Right ventricle myocardium superior (tissue), 1 donor: ENCODE measurements at places on chromosomes 4 and X.

DNA sequence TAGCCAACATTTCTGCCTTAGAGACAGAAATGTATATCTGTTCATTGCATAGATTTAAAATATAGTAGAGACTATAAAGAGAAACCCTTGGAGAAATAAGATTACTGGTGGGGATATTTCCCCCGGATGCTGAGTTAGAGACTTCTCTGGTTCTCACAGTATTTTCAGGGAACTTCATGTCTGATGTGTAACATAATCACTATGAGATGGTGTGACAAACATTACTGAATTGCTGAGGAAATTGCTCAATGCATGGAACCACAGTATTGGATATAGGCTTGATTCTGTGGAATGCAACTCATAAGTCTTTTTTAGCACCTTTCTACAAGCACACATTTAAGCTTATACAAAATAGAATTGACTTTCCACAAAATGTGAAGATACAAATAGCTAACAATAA, 152.7 kb downstream of the SOWAHB start:
- DNase-seq, result no peak

- DNase-seq, result no peak
Measured at GRCh38 chr4:184096561-184097240, 121.0 kb downstream of the ENPP6 start.

- DNase-seq, result no peak
Measured at GRCh38 chrX:36986231-36986630, 21.9 kb upstream of the FAM47C start.

GRCh38 chr4:159216834-159217233, 114.0 kb downstream of the RAPGEF2 start:
- no peak for DNase-seq

GRCh38 chrX:137033774-137034507, at the start of gene GPR101:
Gene GPR101 (minus strand): TSS chrX:137033995. CDS start chrX:137031674, 2,321 bp downstream.
- no peak for DNase-seq

DNA sequence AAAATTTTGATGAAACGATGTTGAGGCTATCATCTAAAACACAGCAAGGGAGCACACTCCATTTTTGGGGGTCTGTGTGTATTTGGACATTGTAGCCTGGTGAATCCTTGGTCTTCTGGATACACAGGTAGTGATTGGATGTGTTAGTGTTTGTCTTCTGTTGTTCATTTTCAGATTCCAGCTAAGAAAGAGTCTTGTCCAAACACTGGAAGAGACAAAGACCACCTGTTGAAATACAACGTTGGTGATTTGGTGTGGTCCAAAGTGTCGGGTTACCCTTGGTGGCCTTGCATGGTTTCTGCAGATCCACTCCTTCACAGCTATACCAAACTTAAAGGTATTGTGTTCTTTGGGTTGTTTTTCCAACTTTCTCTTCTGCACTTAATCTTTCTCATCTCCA, 32.8 kb downstream of the NSD2 start:
- DNase-seq, result no peak

DNA sequence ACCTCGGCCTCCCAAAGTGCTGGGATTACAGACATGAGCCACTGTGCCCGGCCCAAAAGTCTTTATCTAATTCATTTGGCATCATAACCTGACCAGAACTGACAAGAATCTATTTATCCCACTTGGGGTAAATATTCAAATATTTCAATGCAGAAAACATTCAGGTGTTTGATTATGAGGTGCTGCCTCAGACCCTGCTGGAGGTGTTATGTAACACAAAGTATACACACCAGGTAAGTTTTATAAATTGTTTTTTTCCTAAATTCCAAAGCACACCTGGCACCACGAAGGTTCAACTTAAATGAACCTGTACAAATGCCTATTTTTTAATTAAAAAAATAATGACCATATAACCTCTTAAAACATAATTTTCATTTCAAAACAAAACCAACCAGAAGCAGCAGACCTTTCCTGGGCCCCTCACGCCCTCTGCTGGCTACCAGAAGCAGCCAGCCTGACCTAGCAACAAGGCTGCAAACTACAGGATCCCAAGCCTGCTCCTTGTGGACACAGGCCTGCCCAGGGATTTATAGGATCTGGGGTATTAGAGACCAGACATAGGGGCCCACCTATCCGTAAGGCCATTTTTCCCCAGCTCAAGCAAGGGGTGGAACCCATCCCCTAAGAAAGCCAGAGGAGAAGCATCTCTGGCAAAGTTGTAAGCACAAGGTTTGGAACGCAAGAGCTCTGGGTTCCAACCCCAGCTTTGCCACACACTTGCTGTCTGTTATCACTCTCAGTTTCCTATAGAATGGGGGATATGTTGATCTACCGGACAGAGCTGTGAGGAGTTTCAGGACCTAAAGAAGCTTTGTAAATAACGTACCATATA, 11.7 kb downstream of the OTUD5 start:
- peak; percentile 47 for DNase-seq

DNA sequence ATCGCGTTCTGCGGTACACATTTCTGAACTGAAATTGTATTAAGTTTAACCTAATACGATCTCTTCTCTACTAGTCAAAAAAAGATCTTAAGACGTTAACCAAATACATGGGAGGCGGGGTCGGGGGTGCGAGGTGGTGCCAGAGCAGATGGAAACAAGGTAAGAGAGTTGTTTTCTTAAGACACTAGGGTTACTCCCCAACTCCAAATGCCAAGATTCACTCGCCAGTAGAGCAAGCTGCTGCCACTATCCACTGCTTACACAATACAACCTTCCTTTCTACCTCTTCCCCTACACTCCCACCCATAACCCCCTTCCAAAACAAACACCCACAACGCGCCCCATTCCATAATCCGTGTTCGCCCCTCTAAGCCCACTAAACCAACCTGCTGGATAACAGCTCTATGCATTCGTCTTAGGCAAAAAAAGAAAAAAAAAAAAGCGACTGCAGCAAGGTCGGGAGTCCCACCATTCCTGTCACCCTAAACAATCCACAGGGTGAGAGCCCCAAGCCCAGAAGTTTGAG, 1.3 kb downstream of the LCORL start:
- DNase-seq, result no peak

DNA sequence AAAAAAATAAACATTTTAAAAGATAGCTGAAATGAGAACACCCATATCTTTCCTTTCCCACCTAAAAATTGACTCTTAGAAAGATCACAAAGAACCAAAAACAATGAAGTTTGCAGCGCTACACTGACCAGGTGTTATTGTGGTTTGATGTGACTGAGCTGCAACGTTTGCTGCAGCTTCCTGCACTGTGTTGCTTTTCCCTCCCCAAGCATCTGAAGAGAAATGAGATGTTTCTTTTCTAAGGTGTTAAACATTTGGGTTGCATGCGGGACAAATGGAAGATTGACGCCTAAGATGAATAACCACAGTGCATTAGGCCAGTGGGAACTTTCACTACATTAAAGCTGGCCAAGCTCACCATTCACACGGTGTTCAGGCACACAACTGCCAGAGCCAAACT, 8.9 kb downstream of the LEF1 start:
- no peak for DNase-seq

- no peak for DNase-seq
Measured at GRCh38 chrX:117376460-117376859, 740.1 kb downstream of the KLHL13 start.

GRCh38 chrX:129741880-129742758, 3.3 kb downstream of the XPNPEP2 start:
- DNase-seq, result no peak

DNA sequence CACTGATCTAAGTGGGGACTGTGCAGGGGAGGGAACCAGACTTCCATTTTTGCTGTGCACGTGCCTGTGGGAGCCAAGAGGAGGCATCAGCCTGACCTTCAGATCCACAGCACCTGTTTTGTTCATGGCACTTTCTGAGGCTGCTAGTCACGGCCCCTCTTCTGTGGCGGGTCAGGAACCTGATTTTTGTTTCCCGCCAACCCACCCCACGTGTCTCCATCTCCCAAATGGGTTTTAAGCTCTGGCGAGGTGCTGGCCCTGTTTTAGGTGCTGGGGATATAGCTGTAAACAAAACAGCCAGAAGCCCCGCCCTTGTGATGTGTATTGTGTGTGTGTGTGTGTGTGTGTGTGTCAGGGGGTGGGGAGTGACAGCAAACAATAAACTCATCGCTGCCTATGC, 60.4 kb upstream of the GRPEL1 start:
- DNase-seq, result no peak

DNA sequence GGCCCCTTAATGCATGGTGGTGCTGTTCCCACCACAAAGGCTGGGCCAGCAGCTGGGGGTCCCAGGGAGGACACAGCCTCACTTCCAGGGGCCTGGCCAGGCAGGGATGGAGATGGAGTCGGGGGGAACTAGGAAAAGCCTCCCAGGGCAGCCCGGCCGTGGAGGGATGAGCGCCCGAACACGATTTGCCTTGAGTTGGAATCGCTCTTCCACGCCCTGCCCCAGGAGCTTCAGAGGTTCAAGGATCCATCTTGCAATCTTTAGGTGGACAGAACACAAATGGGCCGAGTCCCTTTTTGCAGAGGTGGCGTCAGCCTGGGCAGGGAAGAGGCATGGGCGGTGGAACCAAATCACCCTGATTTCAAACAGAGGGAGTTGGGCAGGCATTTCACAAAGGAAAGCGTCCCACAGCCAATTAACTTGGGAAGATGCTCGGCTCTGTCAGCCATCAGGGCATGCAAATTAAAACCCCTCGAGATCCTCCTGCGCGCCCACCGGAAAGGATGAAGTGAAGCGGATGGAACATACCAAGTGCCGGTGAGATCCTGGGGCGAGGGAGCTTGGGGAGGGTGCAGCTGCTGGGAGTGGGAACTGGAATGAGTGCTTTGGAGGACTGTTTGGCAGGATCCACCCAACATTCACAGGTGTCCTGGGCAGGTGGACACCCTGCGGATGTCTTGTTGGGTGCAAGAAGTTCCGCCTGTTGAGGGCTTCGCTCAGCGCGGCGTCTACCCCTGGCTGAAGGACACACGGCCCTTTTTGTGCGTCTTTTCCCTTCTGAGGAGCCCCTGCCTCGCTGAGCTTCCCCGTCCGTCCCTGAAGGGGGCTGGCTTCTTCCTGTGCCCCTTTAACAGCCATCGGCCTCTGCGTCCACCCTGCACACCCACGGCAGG, 75.7 kb downstream of the HTRA3 start:
- DNase-seq, result peak; percentile 23

DNA sequence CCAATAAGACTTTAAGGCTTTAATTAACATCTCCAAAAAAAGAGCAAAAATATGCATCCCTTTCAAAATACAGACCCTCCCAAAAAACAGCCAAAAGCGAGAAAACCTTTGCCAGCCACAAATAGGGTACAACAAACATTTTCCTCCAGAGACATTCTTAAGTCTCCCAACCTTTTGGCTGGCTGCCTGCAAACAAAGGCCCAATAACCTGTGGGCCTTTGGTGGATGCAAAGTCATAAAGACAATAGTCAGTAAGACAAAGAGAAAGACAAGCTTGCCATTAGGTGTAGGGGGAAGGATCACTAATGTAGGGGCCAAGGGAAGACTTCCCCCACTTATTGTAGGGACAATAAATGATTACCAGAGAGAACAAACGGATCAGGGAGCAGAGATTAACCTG, 215.5 kb upstream of the ZFP42 start:
- DNase-seq, result no peak

DNA sequence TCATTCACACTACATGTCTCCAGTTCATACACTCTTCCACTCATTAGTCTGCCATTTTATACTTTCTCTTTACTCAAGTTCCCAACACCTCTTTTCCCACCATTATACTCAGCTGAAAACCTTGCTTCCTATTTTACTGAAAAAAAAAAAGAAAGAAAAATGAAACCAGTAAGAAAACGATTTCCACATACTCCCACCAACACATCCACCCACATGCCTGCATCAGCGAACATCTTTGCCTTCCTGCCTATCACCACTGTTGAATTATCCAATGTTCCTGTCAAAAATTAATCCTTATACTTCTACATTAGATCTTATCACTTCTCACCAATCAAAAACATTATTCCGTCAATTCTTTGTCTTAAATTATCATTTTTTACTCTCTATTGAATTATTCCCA, 188.1 kb upstream of the FAM241A start:
- DNase-seq, result no peak

- DNase-seq, result no peak
Measured at GRCh38 chrX:107714206-107714891, 61.2 kb downstream of the TSC22D3 start.

GRCh38 chr4:3025881-3026280, 48.5 kb downstream of the HTT-AS start:
- no peak for DNase-seq

DNA sequence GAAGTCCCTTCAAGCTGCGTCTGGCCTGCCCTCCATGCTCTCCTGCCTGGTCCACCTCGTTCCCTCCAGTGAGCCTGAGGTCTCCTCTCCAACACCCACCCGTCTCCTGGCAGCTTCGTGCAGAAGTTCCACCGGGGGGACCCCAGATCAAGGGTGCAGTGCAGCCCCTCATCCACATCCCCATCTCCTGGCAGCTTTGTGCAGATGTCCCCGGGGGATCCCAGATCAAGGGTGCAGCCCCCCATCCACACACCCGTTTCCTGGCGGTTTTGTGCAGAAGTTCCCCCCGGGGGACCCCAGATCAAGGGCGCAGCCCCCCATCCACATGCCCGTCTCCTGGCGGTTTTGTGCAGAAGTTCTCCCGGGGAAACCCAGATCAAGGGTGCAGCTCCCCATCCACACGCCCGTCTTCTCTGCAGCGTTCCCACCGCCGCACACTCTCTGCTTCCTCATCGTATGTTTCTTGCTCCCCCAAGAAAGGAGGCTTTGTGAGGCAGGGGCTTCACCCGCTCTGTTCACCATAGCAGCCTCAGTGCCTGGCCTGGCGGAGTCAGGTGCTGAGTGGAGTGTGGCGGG, 35.7 kb downstream of the PIGG start:
- no peak for DNase-seq

GRCh38 chr4:64334964-64335363, 74.3 kb downstream of the TECRL start:
- DNase-seq, result no peak

GRCh38 chr4:85779165-85779564, 304.2 kb downstream of the ARHGAP24 start:
- no peak for DNase-seq

DNA sequence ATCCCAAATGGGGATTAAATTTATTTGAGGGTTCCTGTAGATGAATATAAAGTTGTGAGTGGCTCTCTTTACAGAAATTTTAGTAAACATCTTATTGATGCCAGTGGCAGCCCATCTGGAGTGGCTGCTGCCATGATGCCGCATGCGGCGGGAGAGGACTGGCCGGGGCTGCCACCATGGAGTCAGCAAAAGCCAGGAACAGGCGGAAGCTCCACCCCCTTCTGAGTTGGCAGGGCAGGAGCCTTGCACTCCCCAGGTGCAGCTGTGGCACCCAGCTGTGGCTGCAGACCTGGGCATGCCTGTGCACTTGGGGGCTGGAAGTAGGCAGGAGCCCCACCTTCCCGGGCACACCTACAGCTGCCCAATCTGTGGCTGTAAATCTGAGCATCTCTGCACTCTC, 92.3 kb downstream of the KCNIP4 start:
- DNase-seq, result no peak
